EL (cell line): ENCODE measurements at places on chromosomes 16 and 17.

- no peak for DNase-seq
Measured at GRCh38 chr17:65599650-65600049, 38.2 kb upstream of the AXIN2 start.

GRCh38 chr17:55114283-55114682, 145.7 kb downstream of the STXBP4 start:
- DNase-seq: no peak

GRCh38 chr17:2241823-2242222, 61.8 kb downstream of the SMG6 start:
- DNase-seq: peak; percentile 44

DNA sequence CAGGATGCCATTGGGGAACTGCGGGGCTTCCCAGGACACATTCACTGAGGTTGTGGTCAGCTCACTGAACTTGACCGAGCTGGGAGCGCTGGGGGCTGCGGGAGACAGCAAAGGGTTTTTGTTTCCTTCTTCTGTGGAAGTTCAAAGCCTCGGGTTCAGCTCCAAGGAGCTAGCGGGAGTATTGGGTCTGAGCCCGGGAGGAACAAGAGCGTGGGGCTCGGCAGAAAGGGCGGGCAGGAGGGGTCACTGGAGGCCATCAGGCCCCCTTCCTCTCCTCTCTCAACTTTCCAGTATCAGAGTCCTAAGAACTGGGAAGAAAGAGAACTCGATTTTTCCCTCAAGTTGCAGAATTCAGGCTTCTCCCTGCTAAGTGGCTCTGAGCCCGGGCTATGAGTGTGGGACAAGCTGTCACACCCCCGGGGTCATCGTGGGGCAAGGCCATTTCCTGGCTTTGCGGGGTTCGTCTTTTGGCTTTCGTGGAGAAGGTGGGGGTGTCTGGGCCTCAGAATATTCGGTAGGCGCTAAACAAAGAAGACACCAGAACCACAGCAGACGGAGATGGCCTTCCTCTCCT, 53.6 kb upstream of the CDC42EP4 start:
- no peak for DNase-seq

GRCh38 chr16:77344341-77344740, 90.5 kb downstream of the ADAMTS18 start:
- DNase-seq: no peak

GRCh38 chr16:73159296-73159695, 111.4 kb upstream of the ZFHX3 start:
- no peak for DNase-seq

- DNase-seq: no peak
Measured at GRCh38 chr17:20993863-20994778, 48.7 kb downstream of the USP22 start.

- DNase-seq: no peak
Measured at GRCh38 chr17:1532836-1533602, 16.6 kb upstream of the INPP5K start.

DNA sequence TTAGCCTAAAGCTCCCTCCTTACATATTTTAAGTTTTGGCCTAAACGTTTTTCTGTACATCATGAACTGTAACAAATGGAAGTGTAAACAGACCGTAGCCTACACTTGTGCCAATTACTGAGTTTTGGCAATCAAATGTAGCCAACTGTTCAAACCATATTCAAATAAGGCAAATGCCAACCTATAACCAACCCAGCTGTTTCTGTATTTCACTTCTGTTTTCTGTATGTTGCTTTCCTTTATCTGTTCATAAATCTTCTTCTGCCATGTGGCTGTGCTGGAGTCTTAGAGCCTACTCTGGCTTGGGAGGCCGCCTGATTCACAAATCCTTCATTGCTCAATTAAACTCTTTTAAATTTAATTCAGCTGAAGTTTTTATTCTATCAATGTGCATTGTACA, 6.9 kb upstream of the C16orf78 start:
- no peak for DNase-seq

DNA sequence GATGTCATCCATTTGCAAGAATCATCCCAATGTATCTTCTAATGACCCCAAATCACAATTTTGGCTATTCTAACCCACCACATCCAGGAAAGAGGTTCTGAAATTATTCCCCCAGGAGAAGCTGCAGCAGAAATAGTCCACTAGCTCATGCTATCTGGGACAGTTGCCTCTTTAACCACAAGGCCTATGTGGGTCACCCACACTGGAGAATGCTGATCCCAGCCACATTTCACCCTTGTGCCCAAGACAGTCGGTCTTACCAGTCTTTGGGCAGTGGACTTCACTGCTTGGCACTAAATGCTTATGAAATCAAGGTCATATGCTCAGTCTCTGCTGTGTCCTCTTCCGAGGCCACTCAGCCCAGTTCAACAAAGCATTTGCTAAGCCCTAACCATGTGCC, 27.0 kb downstream of the ABCC12 start:
- DNase-seq: no peak

DNA sequence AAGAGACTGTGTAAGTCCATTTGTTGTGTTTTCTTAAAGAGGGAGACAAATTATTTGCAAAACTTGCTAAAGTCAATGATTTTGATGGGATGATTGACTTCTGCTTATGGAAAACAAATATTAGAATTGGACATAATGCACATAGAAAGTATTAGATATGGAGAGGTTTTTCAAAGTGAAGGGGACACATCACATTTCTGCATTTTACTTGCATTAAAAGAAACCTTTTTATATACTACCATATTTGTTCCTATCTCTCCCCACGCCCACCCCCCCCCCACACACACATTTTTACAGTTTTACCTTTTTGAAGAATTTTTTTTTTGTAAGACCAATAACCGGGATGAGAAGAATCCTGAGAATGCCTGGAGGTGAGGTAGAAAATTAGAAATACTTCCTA, 8.6 kb upstream of the OR4D2 start:
- DNase-seq: no peak

DNA sequence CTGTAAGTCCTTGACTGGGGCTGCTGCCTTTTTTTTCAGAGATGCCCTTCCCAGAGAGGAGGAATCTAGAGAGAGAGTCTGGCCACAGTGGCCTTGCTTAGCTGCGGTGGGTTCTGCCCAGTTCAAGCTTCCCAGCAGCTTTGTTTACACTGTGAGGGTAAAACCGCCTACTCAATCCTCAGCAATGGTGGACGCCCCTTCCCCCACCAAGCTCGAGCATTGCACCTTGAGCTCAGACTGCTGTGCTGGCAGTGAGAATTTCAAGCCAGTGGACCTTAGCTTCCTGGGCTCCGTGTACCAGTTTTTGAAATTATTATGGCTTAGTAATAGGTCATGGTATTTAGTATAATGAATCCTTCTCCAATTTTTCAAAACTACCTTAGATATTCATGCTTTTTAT, 395.4 kb downstream of the NPIPA7 start:
- DNase-seq: no peak

GRCh38 chr17:1997927-1998742, 27.0 kb downstream of the RTN4RL1 start:
- DNase-seq: no peak

DNA sequence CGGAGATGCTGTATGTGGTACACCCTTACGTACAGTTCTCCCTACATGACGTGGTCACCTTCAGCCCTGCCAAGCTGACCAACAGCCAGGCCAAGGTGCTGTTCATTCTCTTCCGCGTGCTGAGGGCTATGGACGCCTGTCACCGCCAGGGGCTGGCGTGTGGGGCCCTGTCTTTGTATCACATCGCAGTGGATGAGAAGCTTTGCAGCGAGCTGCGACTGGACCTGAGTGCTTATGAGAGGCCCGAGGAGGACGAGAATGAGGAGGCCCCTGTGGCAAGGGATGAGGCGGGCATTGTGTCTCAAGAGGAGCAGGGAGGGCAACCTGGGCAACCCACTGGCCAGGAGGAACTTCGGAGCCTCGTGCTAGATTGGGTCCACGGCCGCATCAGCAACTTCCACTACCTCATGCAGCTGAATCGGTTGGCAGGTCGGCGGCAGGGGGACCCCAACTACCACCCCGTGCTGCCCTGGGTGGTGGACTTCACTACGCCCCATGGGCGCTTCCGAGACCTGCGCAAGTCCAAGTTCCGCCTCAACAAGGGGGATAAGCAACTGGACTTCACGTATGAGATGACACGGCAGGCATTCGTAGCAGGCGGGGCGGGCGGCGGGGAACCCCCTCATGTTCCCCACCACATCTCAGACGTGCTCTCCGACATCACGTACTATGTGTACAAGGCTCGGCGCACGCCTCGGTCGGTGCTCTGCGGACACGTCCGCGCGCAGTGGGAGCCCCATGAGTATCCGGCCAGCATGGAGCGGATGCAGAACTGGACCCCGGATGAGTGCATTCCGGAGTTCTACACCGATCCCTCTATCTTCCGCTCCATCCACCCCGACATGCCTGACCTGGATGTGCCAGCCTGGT, 1.4 kb downstream of the WDR81 start:
- no peak for DNase-seq

GRCh38 chr17:44222112-44222869, 2.8 kb upstream of the UBTF start:
- peak; percentile 78 for DNase-seq

GRCh38 chr17:78341559-78342448, 18.1 kb downstream of the SOCS3 start:
- DNase-seq: peak; percentile 83

GRCh38 chr17:39225959-39226683, 376 bp upstream of the STAC2 start:
- DNase-seq: peak; percentile 72

GRCh38 chr16:68713361-68713760, 23.7 kb upstream of the CDH1 start:
- DNase-seq: no peak

DNA sequence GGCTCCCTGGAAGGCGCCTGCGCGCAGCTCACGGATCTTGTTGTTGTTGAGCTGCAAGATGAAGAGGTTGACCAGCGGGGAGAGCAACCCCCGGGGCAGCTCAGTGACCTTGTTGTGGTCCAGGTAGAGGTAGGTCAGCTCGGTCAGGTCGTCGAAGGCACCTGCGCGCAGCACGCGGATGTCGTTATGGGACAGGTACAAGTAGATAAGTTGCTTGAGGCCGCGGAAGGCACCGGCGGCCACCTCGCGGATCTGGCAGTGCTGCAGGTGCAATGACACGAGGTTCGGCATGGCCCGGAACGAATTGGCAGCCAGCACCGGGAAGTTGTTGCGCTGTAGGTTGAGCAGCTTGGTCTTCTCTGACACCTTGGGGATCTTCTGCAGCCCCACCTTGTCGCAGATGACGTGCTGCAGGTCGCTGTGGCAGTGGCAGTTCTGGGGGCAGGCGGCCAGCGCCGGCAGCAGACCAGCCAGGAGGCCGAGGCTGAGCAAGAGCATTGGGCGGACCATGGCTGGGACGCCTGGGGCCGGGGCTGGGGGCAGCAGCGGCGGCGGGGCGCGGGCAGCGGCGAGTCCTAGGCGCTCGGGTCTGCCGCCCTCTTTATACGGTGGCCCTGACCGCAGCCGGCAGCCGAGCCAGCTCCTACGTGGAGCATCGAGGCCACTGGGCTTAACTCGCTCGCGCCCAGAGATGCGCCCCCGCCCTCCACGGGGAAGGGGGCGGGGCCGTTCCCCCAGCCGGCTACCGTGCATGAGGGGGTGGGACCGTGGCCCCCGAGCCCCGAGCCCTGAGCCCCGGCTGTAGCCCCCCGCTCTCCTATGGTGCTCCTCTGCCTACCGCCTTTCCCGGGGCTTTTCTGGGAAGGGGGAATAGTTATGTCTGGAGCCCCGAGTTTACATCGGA, at the start of gene CHAD:
Gene CHAD, minus strand, starts transcription at position 577 of the 904 bp plus-strand sequence. Its CDS starts 67 bp downstream, at position 510.
- DNase-seq: no peak

GRCh38 chr16:29947897-29948296, 14.0 kb upstream of the TMEM219 start:
- DNase-seq: no peak

DNA sequence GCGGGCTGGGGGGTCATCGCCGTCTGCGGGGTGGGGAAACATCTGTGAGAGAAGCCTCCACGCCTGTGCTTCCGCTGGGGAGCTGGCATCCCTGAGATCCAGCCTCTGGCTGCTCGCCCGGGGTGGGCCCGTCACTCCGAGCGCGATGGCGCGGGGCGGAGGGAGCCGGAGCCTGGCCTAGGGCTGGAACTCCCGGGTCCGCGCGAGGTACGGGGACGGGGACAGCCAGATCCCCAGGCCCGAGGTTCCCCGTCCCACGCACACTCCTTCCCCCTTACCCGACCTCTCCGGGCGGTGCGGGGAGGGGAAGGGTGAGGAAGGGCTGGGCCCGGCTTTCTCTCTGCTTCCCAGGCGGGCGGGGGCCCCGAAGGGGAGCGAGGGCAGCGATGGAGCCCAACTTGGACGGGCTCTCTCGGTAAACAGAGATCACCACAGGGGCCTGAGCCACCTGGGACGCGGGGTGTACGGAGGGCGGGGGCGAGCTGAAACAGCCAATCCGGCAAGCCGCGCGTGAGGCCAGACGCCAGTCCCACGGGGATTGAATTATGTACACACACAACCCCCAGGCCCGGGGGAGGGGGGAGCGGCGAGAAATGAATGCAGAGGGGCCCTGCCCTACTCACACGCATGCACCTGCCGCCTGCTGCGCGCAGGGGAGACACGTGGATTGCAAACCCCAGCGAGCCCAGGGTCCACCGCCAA, at the start of gene SLC16A11:
Gene SLC16A11, minus strand, starts transcription at position 596 of the 702 bp plus-strand sequence. Its CDS starts 579 bp downstream, at position 17.
- DNase-seq: no peak

GRCh38 chr17:43660816-43661493, 767 bp downstream of the MEOX1 start:
- DNase-seq: no peak

- no peak for DNase-seq
Measured at GRCh38 chr16:6343157-6343556, 989.5 kb upstream of the RBFOX1 start.
